ENCODE measurements at places on chromosomes 6 and 20.

- no peak for DNase-seq
Observed at GRCh38 chr6:152980656-152981055, 2.2 kb downstream of the FBXO5 start.

DNA sequence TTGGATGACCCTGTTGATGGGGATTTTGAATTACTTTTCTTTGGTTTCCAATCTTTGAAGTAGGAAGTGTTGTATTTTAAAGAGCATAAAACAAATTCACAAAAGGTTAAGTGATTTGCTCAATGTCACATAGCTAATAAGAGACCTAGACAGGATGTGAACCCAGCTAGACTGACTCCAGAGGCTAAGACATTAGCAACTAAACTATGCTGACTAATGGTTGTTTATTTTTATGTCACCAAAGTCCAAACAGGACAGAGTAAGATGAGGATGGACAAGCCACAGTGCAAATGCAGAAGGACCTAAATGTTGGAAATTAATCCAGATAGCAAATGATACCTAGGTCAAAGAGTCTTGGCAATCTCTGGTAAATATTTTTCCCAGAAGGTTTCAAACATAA is 38.0 kb downstream of the OGFRL1 start:
- no peak for DNase-seq

DNA sequence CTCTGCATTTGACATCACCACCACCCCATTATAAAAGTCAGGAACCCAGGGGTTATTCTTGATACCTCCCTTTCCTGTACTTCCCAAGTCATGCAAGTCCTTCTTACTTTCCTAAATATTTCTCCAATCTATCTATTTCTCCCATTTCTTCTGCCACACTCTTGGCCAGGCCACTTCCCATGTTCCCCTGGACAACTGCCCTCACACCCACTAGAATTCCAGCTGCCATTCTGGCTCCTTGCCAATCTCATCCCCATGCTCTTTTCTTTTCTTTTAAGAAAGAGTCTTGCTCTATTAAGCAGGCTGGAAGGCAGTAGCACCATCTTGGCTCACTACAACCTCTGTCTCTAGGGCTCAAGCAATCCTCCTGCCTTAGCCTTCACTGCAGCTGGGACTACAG is 15.2 kb downstream of the DEFB132 start:
- no peak for DNase-seq

DNA sequence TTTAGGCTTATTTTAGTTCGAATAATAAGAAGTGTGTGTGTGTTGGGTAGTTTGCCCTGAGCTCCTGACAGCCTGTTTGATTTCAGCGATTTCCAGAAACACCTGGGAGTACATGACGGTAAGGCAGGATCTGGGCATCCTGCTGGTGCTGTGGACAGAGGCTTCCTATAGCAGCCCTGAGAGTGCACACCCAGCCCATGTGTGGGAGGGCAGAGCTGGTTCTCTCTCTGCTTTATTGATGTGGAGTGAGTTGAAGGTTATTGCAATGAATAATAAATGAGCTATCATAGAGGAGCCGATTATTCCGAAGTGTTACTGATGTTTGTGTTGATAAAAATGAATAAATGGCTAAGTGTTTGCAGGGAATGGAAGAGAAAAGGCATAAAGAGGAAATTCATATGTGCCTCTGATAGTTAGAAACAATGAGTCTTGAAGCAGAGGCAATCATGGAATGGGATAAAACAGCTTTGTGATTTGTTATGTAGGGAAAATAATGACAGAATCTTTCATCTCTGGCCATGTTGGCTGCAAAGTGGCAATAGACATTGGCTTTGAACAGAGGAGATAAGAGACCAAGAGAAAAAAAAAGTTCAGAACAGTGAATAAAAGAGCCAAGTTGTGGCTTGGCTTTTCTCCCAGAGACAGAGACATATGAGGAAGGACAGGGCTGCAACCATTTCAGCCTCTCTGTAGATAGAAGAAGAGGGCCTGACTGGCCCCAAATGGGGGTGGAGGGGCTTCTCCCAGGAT is 166.2 kb upstream of the CHD6 start:
- no peak for DNase-seq

- no peak for DNase-seq
Observed at GRCh38 chr6:139146317-139146726, 11.4 kb downstream of the HECA start.

- DNase-seq, result peak; percentile 37
Observed at GRCh38 chr20:16434062-16434664, 139.1 kb downstream of the KIF16B start.

GRCh38 chr20:5511930-5512329 is 195.2 kb upstream of the PROKR2 start:
- DNase-seq, result no peak

DNA sequence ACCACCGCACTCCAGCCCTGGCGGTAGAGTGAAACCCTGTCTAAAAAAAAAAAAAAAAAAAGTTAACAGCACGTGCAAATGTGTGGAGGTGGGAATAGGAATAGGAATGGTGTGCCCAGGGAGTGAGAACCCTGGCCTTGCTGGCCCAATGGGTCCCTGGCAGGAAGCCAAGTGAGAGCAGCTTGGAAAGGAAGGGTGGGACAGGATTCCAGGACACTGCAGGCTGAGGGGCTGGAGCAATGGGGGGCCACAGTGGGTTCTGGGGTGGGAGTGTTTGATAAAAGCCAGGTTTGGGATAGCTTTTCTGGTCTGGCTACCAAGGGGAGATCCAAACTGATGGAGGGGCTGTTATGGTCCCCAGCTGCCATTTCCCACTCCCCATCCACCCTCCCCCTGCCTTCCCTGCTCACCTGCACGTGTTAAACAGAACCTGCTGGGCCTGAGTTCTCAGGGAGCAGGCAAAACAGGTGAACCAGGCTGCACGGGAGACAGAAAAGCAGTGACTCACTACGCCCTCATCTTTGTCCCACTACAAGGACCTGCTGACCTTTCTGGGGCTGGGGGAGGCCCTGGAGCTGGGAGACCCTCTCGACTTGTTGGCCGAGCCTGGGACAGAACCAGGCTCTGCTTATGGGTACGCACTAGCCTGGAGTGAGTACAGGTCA is 3.3 kb downstream of the SUN5 start:
- no peak for DNase-seq

All from GM12864 (cell line).